Frontal cortex (tissue), 4 donors: ENCODE measurements at places on chromosomes 7 and 10. TPM values are rescaled to one million over a fixed set of nuclear protein-coding genes. Genes with fewer than 3 reads are reported as not detected.

DNA sequence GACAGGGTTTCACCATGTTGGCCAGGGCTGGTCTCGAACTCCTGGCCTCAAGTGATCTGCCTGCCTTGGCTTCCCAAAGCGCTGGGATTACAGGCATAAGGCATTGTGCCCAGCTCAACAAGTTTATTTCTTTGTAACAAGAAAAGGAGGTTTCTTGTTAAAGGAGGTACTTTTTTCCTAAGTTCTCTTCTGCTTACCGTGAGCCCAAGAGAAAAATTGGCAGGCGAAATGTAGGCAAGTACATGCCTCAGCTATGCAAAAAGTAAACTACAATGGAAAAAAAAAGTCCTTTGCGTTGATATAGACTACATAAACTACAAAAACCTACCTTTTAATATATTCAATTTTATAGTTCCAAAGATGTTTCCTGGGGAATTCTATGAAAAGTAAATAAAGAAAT is 122.6 kb downstream of the DKK1 start:
- DNase-seq: no peak

Gene CYP3A7
- total RNA-seq: not detected

Gene HOXA4
- not detected for total RNA-seq

Gene H2BK1
- total RNA-seq: not detected

GRCh38 chr7:114663502-114663901 is 248.9 kb downstream of the FOXP2 start:
- peak; percentile 2 for DNase-seq

DNA sequence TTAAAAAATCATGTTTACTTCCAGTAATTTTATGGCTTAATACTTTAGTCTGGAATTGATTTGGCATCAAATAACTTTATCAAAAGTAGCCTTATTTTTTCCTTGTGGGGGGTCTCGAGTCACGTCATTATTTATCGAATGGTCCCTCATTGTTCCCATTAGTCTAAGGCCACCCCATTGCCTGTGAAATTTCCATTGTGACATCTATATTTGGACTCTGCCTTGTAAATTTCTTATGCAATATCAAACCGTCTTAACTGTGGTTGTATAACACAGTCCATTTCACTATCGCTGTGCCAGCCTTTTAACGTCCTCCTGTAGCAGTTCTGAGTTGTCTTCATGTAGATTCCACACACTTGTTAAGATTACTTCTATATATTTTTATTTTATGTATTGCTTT is 103.9 kb upstream of the RET start:
- no peak for DNase-seq

Gene ADCY1
- 92.1 TPM for total RNA-seq

DNA sequence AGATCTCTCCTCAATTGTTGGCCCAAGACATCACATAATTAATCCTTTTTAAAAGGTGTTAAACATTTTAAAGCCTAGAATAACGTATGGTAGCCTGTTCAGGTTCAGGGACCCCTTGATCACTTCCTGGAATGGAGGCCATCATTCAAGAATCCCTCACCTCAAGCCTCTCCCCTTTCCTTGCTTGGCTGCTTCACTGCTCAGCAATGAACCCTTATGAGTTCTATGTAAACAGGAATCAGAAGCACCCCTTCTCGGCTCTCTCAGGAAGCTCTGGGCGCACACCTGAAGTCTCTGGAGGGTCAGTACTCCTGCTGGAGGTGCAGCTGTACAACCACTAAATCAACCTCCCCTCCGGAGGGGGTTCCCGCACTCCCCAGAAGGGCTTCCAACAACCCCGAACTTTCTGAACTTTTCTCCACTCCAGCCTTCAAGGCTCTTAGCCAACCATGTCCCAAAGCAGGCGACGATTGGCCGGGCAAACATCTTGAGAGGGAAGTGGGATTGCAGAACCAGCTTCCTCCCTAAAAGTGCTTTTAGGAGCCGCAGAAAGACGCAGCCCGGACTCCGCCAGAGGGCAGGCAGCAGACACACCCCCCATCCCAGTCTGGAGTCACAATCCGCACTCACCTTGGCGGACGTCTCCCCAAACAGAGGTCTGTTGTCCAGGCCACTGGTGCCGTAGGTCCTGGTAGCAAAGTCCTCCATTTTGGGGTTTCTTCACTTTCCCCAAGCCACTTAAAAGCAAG is 562 bp downstream of the TMEM243 start:
- no peak for DNase-seq

- no peak for DNase-seq
Measured at GRCh38 chr7:25565002-25565401, 336.7 kb upstream of the NPVF start.

Gene FANK1
- 1.2 TPM for total RNA-seq

- no peak for DNase-seq
Measured at GRCh38 chr7:72298091-72298490, 114.0 kb downstream of the CALN1 start.

GRCh38 chr10:43197834-43198681 is 59.8 kb downstream of the CSGALNACT2 start:
- DNase-seq: peak; percentile 19

DNA sequence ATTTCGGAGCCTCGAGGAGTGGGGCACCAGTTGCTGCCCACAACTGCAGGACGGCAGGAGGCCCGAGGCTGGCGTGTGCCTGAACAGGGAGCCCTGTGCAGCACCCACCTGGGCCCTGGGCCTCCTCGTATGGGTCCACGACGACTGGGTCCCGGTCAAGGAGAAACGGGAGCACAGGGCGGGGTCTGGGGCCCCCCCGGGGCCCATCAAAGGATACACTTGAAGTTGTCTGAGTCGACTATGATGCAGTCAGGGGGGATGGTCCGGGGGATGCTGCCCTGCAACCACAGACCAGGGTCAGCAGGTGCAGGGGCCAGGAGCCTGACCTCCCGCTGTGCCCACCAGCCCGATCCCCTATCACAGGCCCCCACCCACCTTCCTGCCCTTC is 28.5 kb upstream of the NKX6-2 start:
- DNase-seq: no peak

DNA sequence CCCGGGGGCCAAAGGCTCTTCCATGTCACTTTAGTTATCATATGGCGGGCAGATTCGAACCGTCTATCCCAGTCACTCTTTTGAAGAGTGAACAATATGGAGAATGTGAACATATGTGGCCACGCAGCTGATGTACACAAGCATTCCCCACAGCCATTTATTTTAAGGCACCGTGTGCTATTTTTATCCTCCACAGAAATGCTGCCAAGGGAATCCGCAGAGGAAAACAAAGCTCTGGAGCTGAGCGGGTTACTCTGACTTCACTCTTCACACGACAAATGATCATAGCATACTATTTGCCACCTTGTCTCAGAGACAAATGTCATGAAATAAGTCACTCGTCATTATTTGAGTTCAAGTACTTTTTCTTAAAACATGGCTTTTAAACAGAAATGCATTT is 100.3 kb downstream of the CTBP2 start:
- DNase-seq: no peak

Gene EFCAB10
- 3.3 TPM for total RNA-seq

GRCh38 chr10:91925022-91925320 is 1.4 kb downstream of the BTAF1 start:
- DNase-seq: no peak

DNA sequence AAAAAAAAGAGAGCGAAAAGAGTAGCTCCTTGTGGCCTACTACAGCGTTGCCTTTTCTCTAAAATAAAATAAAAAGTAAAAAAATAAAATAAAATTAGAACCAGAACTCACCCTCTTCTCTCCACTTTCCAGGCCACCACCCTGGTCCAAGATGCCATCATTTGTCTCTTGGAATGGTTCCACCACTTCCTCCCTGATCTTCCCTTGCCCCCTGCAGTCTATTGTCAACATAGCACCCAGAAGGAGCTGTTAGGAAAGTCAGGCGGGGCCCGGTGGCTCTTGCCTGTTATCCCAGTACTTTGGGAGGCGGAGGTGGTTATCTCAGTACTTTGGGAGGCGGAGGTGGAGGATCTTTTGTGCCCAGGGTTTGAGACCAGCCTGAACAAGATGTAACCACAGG is 7.6 kb upstream of the GRID2IP start:
- DNase-seq: no peak
